HT1080 (cell line): ENCODE measurements at places on chromosomes 7 and 10.
A peak's percentile ranks its signal among the peaks of the same experiment; 100 is the strongest.

DNA sequence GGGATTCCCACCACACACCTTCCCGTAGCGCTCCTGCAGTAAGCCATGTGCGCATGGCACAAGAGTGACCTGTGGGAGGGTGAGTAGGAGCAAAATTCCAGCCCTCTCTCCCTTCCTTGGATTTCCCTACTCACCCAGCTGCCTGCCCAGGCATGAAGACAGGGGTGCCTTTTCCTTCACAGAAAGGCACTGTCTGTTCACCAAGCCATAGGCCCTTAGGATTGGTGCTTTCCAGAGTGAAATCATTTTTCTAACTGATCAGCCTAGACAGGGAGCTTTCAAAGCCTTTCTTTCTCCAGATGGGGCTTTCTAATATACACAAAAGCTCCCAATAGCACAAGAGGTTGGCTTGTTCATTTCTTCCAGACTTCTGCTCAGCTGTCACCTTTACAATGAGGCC lies 79.7 kb downstream of the CTTNBP2 start:
- no peak for DNase-seq

DNA sequence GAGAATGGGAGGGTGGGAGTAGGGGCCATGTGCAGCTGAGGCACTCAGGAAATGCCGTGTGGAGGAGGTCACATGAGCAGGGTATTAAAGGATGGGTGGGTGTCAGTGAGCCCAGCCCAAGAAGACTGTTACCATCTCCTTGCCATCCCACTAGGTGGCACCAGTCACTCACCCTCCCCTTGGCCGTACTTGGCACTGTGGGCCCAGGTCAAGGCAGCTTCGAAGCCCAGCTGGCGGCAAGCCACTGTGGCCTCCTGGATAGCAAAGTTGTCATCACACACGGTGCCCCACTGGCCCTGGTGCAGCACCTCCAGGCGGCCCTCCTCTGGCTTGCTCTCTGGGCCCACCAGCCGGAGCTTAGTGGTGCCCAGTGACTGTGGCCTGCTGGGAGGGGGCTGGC lies 5.4 kb downstream of the LOXL4 start:
- DNase-seq = peak; percentile 66

DNA sequence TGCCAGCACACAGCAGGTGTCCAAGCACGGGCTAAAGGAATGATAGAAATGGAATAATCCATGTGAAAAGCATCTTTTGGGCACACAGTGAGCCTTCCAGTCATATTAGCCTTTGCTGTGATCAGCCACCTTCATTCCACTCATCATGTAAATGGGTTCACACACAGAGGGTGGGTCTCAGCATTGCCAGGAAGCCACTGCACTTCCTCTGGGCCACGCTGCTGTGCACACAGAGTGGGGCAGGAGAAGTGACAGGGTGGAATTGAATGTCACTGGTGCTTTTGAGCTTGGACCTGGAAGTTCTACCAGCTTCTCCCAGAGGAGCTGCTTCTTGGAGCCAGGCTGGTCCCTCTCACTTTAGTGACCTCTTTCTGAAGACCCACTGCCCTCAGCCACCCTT lies 203.5 kb downstream of the USP6NL start:
- DNase-seq = no peak

- no peak for DNase-seq
Measured at GRCh38 chr7:12731214-12731656, 43.8 kb downstream of the ARL4A start.

GRCh38 chr7:151395036-151395367 lies 14.8 kb downstream of the WDR86 start:
- DNase-seq = no peak

GRCh38 chr10:43109671-43110249 lies 28.5 kb upstream of the CSGALNACT2 start:
- DNase-seq = no peak

DNA sequence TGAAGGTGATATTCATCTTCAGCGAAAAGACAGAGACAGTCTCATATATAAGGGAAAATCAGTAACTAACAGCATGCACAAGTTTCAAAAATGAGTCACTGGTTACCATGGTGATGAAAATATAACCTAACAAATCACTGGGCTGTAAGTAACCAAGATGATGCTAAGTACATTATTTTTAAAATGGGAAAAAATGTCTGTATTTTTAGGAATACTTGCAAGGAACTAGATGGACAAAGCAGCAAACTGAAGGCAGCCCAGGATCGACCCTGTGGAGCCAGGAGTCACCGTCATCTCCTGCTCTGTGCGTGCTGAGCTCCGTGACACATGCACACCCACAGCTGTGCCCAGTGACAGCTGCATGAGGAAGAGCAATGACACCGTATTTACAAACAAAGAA lies 137.3 kb downstream of the ELMO1 start:
- DNase-seq = peak; percentile 65

DNA sequence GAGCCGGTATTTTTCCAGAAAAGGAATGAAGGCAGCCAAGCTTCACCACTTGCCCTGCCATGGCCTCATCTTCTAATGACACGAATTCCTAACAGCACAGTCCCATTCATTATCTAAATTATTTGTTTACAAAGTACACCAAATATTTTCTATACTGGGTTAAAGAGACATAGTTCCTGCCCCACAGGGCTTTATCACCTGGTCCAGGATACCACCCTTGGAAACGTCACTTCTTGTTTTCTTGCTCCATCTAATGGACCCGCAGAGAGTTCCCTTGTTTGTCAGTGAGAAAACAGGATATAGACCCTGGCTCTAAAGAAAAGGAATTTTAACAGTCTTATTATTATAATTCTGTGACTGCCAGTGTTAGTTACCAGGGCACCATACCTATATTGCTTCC lies 1165.4 kb downstream of the GATA3 start:
- DNase-seq = no peak

DNA sequence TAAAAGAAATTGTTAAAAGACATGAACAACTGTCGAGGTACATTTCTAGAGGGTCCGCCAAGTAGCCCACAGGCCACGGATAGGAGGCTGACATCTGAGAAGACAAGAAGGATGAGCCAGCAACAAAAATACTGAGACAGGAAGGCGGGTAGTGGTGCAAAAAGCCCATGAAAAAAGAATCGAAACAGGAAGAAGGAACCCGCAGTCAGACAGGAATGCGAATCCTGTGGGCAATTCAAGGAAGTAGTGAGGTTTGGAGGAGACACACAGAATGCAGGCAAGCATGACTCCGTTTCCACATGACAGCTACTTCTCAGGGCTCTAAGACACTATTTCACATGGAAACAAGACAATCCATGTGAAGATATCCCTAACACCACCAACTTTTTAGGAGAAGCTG lies 125.2 kb downstream of the DOCK4 start:
- DNase-seq = peak; percentile 95

DNA sequence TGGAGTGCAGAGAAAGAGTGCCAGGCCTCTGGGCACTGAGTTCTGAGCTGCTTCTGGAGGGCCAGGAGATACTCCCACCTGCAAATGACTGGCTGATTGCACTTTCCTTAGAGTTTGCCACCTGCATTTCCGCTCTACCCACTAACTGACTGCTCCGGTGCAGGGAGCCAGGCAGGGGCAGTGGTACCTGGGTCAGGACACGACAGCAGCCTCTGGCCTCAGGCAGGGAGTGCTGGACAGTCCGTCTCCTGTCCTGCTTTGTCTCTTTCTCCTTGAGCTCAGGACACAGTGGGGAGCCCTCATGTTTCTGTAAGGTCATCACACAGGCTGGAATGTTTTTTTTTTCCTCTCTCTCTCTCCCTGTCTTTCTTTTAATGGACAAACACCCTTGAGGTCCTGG lies 252.0 kb downstream of the DPP6 start:
- no peak for DNase-seq

DNA sequence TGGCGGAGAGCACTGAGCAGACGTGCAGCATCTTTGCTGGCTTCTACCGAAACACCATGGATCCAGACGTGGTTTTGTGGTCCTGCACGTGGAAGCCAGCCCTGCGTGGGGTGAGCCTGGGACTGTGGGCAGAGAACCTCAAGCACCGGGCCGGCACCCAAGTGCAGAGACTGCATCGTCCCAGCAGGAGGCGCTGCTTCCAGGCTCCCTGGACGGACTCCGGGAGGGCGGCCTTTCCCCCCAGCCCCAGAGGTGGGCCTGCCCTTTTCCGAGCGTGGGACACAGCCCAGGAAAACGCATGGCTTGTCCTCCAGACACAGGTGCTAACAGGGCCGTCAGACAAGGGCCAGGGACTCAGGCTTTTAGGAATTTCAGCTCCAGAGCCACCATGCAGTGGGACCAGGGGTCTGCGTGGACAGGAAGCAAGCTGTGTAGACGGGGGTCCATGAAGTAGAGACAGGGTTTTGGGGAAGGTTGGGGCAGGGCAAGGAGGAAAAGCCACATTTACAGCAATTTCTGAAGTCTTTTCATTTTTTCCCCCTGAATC lies 303.9 kb downstream of the WDR37 start:
- DNase-seq = no peak

DNA sequence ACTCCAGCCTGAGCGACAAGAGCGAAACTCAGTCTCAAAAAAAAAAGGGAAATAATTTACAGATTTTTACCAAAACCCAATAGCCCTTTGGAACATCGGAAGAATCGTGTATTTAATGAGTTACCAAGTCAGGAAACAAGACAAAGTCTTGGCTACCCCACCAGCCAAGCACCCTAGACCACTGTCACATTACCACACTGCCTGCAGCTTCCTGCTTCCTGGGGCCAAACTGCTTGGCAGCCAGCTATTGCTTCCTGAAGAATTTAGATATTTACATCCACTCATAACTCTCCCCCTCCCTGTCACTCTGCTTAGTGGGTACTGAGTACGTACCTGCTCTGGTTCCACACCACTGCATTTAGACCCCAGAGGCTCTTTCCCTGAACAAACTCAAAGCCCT lies 14.1 kb upstream of the TNPO3 start:
- no peak for DNase-seq

DNA sequence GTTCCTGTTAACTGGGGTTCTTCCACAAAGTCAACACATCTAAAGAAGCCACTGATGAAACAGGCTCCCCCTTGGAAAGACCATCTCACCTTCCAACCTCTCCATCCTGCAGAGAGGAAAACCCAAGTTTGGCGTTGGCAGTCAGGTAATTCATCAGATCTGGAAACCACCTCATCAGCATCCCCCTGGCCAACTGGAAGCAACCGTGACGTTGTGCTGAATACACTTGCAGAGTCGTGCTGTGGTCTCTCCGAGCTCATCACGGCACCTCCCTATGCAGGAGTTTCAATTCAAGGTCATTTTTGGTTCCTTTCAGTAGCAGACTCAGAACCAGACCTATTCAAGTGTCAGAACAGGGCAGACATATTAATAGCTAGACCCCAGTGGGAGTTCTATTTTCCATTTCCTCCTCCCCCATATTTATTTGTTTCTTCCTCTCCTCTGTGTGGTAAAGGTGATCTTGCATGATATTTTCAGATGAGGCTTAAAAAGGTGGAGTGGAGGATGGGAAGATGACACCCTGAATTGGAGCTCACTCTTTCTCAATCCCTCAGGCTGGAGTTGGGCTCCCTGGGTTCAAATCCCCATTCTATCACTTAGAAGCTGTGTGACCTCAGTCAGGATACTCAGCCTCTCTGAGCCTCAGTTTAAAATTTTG lies 149.1 kb upstream of the ADO start:
- no peak for DNase-seq

DNA sequence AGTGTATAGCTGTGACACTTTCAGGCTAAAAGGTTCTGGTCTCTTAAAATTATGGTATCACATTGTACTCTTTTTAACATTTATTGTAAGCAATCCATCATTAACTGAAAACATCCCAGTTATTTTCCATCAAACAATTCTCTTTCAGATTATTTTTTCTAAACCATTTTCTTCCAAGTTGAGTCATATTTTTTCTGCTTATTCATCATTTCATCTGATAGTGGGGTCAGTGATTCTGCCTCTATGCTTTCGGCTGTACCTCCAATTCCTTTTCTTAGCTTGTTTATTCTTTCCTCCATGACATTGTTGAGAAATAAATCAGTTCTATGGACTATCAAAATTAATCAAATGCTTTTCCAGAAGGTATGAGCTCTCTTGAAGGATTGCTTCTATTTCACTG lies 609 bp upstream of the PNLIP start:
- no peak for DNase-seq

DNA sequence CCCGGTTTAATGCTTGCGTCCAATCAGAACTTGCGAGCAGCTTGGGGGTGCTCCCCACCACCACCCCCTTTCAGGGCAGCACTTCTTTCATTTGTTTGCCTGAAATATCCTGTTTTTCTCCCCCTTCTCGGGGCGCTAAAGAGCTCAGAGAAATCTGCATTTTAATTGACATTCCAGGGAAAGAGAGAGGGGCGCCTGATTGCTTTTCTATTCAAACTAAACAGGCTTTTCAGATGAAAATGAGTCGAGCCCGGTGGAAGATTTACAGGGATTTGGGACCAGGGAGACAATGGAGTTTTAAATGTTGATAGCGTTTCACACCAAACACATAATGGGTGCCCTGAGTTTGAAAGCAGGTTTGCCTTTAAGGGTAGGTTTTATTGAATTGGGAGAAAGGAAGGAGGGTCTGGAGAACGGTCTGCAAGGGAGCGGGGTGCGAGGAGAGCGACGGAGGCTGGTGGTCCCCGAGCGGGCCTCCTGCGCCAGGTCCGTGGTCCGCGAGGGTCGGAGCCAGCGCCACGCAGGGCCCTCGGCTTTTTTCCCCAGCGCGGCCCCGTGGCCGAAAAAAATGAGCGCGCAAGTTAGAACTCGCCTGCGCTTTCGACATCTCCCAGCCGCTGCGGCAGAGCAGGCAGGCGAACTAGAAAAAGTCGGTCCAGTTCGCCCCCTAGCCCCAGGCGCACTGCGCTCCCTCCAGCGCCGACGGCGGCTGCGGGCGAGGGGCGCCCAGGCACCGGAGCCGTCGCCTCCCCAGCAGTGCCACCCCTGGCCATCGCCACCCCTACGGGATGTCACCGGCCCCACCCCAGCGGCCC lies 1.3 kb downstream of the FGFR2 start:
- DNase-seq = no peak

DNA sequence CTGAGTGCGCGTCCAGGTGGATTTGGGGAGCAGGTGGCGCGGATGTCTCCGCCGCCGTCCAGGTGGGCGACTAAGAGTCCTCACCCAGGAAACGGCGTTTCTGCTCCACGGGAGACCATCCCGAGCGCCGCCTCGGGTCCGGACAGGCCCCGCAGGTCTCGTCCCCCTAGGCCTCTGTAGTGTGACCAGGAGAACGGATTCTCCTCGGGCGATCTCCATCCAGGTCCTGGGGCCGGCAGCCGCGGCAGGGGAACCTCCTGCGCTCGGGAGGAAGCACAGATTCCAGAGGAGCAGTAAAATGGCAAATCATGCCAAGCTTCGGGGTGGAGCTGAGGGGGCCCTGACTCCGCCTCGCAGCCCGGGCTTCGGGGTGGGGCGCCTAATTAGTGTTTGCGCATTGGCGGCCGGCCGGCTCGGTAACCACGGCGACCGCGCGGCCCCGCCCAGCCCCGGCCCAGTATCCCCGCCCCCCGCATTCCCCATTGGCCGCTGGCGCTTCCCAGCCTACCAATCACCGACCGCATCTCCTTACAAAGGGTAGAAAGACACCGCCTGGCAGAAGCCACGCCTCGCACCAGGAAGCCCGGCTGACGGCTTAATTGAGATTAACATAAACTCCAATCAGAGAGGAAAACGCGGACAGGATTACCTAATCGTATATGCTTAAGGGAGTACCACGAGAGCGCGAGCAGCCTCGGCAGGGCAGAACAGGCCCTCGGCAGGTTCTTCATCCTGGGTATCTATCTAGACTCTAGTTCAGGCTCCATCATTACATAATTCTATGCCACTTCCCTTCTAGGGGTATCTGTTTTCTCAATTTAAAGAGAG lies 168.6 kb downstream of the ARHGAP12 start:
- DNase-seq = peak; percentile 94
